ENCODE measurements at places on chromosomes 2 and 18.

GRCh38 chr2:24635181-24635580 is 144.1 kb downstream of the NCOA1 start:
- DNase-seq = no peak

DNA sequence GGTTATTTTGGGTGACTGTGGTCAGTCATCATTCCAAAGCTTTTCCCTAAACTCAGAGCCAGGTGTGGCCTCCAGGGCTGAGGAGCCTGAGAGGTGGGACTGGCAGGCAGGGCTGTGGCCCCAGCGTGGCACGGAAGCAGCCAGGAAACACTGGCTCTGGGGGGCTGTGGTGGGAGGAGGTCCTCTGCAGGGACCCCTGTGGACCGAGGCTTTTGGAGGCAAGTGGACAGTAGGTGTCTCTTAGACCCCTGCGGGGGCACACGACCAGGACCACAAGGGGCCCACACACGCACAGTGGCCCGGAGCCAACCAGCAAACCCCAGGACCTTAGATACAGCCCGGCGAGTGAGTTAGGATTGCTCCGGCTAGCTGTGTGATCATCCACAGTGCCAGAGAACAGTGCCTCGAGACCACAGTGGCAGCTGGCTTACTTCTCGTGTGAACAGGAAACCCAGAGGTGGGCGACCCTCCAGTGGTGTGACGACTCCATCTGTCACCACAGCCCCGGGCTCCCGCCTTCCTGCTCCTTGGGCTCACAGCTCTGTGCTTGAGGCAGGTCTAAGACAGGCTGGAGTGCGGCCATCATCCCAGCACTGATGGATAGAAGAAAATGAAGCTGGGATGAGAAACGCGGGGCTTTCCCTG is 1.6 kb upstream of the RTP5 start:
- no peak for DNase-seq

DNA sequence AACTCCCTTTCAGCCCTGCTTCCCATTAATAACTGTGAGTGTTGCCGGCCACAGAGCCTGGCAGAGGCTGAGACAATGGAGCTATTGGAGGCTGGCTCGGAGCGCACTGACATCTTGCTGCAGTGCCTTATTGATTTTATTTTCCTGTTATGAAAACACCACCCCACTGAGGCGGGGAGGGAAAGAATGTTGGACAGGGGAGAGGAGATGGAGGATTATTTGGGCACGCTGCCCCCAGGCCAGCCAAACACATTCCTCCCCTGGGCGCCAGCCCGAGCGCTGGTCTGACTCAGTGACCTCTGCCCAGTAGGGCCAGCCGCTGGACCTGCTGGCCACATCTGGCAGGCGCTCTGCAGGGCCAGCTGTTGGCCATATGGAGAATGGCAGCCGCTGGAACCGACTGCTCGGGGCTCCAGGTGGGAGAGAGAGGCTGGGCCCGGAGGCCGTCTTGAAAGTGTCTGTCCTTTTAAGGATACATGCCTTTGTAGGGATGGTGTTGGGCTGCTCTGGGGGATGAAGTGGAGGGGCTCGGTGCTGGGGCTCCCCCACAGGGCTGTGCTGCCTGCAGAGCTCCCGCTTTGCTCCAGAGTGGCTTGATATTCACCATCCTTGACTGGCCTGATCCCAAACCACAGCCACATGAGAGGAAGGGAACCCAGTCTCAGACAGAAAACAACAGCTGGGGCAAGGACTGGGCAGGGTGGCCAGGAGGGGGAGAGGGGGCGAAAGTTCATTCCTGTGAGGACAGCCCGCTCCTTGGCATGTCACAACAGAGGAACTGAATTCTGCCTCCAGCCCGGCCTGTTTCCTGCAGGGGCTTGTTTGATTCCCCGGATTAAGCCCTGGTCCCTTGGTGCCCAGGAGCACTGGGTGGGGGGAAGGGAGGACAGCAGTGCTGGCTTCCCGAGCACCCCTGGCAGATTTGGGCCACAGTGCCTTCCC is 179.0 kb downstream of the KLHL29 start:
- no peak for DNase-seq

- no peak for DNase-seq
These were observed 325.8 kb downstream of the CYP26B1 start for GRCh38 chr2:71821856-71822255.

- peak; percentile 41 for DNase-seq
These were observed 584 bp downstream of the PPP4R1 start for GRCh38 chr18:9613550-9614400.

- DNase-seq = no peak
These were observed 150.7 kb downstream of the USP34 start for GRCh38 chr2:61320181-61320580.

DNA sequence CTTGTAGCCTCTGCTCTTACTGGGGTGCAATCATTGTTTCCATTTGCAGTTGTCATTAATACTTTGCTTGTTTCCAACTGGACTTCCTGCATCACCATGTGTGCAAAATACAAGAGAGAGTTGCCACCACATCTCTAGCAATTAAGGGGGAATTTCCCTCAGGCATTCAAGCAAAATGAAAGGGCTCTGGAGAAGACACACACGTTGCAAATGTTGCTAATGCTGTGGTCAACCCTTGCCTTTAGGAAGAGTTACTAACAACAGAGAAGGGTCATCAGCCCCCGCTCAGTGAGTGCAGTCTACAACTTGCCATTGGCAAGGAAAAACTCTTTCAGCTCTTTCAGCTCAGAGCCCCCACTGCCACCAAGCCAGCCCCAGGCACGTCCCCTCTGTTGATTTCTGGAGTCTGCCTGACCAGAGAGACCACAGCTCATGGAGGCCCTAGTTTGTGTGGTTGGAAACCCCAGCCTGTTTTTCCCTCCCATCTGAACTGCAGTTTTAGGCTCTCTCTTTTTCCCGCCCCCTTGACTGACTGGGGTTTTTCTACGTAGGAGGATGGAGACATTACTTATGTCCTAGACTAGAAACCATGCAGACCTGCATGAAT is 25.9 kb upstream of the GPR45 start:
- DNase-seq = no peak

- peak; percentile 31 for DNase-seq
These were observed 77.3 kb upstream of the UPP2 start for GRCh38 chr2:158024288-158024898.

DNA sequence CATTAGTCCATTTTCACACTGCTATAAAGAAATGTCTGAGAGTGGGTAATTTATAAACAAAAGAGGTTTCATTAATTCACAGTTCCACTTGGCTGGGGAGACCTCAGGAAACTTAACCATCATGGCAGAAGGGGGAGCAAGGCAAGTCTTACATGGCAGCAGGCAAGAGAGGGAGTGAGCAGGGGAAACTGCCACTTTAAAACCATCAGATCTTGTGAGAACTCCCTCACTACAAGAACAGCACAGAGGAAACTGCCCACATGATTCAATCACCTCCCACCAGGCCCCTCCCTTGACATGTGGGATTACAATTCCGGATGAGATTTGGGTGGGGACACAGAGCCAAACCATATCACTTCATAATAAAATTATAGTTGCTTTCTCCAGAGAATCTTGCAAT is 365.5 kb upstream of the ID2 start:
- no peak for DNase-seq

GRCh38 chr18:76699923-76700322 is 122.4 kb upstream of the ZNF236 start:
- no peak for DNase-seq

DNA sequence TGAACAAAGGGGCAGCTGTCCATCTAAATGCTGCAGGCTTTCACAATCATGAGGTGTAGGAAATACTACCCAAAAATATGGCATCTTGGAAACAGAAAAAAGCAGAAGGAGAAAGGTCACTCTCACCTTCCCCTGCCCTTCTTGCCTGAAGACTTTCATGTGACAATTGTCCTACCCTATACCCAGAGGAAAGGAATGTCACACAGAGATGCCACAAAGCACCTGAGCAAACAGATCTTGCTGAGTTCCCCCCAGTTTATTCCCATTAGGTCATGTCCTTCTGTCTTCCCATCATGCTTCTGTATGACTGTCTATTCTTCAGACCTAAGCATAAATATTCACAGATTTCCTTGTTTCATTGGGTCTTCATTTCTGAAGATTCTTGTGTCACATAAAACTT is 116.6 kb upstream of the MSH6 start:
- DNase-seq = no peak

- no peak for DNase-seq
These were observed 40.6 kb upstream of the ST3GAL5 start for GRCh38 chr2:85929096-85930050.

GRCh38 chr18:22846697-22847096 is 86.4 kb upstream of the RBBP8 start:
- no peak for DNase-seq

DNA sequence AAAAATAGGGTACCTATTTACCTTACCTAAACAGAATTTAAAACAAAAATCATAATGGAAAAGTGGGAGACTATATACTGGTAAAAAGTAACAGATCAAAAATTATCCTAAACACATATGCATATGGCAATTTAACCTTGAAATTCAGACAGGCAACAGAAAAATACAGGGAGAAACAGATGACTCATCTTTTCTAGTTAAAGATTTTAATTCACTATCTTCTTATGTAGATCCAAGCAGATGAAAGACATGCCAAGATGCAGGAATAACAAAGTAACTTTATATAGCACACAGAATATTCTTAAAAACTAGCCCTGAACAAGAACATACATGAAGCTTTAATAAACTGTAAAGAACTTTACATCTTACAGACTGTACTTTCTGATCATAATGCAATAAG is 30.9 kb downstream of the PRPF40A start:
- DNase-seq = no peak

- DNase-seq = no peak
These were observed 28.4 kb downstream of the MEX3C start for GRCh38 chr18:51168960-51169662.

DNA sequence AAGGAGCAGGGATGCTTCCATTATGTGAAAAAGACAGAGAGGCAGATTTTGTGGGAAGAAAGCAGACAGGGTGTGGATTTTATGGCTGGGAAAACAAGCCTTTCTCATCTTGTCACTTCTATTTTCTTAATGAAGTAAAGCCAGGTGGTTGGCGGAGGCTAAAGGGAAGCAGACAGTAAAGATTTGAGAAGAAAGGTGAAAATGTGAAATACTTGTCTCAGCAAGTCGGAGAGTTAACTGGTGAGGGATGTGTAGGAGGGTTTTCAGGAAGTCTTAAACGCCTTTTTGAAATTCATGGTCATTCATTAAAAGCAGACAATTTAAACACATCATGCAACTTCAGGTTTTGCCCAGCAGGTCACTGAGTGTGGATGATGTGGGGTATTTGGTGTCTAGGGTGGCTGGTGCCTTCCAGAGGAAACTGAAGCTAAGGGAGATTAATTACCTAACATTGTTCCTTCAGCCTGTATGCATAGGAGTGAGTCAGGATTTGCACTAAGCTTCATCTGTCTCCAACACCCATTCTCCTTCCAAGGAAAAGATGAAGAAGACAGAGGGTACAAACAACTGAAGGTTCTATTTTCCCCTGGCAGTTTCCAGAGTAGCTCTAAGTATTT is 20.7 kb downstream of the SLC14A2 start:
- no peak for DNase-seq

GRCh38 chr2:13604951-13605661 is 888.4 kb downstream of the TRIB2 start:
- DNase-seq = no peak

- no peak for DNase-seq
These were observed 130.4 kb upstream of the CYP26B1 start for GRCh38 chr2:72278046-72278445.

DNA sequence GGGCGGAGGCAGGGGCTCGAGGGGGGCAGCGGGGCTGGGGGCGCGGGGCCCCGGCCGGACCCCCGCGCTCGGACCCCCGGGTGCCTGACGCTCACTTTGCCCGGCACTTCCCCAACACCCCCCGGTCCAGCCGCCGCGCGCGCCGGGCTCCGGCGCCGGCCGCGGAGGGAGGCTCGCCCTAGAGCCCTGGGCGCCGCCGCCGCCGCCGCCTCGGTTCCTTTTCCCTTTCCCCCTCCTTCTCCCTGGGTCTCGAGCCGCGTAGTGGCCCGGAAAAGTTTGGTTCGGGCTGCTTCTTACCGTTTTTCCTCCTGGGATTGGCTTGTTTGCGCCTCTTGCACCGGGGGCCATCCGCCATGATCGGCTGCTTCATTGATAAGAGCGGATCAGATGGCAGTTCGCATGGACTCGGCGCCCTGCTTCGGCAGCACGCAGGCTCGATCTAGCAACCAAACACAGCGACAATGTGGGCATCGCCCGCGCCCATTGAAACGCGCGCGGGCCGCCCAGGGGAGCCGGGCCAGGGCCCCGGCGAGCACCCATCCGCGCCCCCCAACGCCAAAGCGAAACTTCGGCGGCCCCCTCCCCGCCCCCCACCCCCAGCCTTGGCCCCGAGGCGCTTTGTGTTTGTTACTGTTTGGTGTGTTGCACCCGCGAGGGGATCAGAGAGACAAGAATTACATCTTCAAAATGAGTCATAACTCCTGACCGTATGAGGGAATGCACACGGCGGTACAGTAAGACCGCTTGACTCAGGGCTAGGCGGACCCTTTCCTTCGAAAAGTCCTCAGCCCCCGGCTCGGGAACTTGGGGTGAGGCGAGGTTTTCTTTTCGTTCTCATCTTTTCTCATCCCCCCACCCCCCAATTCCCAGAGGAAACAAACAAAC is 2.7 kb downstream of the ZEB2 start:
- DNase-seq = peak; percentile 58

- no peak for DNase-seq
These were observed 178.8 kb downstream of the TTC32 start for GRCh38 chr2:19723021-19723420.

- DNase-seq = no peak
These were observed 76.2 kb upstream of the CHRNA1 start for GRCh38 chr2:174840436-174840835.

- DNase-seq = no peak
These were observed 45.4 kb upstream of the GORASP2 start for GRCh38 chr2:170883683-170884082.

DNA sequence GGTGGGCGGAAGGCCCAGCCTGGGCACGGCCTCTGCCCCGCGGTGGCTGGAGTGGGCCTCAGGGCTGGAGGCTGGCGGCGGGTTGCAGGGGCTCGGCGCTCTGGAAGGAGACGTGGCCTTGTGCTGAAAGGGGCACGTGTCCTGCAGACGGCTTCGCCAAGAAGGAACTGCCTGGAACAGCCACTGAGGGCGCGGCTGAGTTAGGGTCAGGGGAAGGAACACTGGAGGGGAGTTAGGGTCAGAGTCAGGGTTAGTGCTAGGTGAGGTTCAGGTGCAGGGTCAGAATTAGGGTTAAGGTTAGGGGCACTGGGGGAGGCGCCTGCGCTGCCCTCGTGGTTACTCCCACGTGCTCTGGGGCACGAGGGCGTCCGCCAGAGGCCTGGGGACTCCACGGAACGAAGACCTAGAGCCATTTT is 933 bp upstream of the ADNP2 start:
- DNase-seq = no peak

GRCh38 chr18:48947560-48947959 is 3.2 kb downstream of the SMAD7 start:
- no peak for DNase-seq

DNA sequence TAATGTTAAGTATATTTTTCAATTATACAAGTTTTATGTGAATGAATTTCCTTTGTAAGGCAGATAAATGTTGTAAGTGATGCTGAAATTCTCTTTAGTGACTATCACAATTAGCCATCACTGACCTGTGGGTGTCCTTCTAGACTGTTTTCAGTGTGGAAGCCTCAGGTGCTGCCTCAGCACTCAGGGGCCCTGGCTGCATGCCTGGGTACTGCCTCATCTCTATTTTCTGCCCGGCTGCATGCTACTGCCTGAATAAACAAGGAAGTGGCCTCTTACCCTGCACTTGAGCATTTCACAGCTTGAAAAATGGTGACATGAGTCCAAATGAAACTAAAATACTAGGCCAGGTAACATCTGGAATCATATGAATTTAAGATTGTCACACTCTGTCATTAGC is 787.6 kb upstream of the SALL3 start:
- no peak for DNase-seq

- DNase-seq = no peak
These were observed 5.2 kb upstream of the CHCHD5 start for GRCh38 chr2:112579241-112579640.

- DNase-seq = no peak
These were observed 2.4 kb downstream of the NUP35 start for GRCh38 chr2:183126635-183127034.

All from HuH-7 (cell line).